ENCODE measurements at places on chromosomes 4 and X.

- DNase-seq: no peak
Measured at GRCh38 chr4:182101618-182102017, 141.6 kb upstream of the TENM3 start.

DNA sequence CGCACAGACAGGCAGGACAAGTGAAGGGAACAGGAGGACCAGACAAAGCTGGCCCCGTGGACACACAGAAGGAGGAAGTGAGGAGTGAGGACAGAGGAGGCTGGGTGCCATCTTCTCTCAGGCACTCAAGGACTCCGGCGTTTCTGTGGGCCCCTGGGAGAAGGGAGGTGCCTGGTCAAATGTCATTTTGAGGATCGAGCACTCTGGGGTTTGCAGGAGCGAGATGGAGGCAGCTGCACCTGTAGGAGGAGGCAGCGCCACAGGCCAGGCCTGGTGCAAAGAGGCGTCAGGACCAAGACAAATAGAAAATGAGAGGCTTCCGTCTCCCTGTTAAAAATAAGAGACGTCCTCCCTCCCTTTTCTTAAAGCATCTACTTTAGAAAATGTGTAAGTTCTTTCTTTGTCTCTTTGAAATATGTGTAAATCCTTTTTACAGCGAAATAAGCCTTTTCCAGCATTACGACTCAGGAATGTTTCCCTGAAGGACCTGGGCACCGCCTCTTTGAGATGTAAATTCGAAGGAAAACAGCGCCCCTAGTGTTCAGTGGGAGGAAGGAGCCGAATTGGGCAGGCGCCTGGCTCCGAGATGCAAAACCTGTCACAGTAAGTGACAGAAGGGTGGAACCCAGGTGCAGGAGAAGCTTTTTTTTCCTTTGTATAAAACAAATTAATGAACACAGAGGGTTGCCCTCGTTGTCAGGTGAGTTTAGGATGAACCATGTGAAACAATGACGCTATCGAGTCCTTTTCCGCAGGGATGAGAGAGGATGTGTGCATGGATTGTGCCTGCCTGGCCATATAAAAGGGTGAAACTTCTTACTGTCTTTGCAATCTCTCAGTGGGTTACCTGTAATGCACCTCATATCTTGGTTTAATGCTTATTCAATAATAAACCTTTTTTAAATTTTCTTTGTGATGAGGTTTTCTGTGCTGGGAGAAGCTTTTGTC, 1.4 kb upstream of the C4orf50 start:
- DNase-seq: no peak

- no peak for DNase-seq
Measured at GRCh38 chrX:36543499-36543898, 464.7 kb upstream of the FAM47C start.

DNA sequence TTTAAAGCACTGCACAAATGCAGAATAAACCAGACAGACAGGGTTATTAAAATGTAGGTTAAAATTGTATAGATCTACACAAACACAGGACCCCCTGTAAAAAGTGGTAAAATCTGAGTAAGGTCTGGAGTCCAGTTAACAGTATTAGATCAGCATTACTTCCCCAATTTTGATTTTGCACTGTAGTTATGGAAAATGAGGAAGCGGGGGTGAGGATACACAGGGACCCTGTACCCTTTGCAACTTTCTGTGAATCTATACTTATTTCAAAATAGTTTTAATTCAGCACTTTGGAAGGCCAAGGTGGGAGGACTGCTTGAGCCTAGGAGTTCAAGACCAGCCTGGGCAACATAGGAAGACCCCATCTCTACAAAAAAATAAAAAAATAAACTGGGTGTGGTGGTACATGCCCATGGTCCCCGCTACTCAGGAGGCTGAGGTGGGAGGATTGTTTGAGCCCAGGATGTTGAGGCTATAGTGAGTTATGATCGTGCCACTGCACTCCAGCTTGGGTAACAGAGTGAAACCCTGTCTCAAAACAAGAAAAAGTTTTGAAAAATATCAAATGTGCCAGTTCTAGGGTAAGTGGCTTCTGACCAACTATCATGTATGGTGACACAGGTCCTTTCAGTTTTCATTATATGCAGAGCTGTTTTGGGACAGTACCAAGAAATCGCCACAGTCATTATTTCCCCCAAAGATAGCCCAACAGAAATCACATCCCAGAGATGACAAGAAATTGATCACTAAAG, 17.7 kb downstream of the SEL1L3 start:
- DNase-seq: no peak

Data from NCI-H524 treated with DMSO at 0.1 percent for 48 hours (cell line).